ENCODE measurements at places on chromosomes 6 and 20.

- no peak for DNase-seq
Measured at GRCh38 chr6:38020593-38020992, 201.1 kb downstream of the ZFAND3 start.

DNA sequence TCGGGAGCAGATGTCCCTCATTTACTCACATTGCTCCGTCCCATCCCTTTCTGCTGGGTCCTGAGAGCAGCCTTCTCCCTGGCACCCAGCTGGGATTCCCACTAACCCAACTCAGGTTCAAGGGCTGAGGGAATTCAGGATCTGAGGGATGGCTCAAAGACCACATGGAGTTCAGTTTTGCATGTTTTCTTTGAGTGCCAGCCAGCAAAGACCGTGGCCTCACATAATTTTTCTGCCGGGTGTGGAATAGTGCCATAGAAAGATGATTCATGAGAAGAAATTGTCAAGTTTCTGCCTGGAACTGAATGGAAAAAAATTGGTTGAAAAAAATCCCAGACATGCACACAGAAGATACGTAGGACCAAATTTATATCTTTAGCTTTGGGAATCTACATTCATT lies 168.6 kb downstream of the CD83 start:
- DNase-seq = no peak

- DNase-seq = no peak
Measured at GRCh38 chr6:25320459-25320858, 41.3 kb downstream of the CARMIL1 start.

DNA sequence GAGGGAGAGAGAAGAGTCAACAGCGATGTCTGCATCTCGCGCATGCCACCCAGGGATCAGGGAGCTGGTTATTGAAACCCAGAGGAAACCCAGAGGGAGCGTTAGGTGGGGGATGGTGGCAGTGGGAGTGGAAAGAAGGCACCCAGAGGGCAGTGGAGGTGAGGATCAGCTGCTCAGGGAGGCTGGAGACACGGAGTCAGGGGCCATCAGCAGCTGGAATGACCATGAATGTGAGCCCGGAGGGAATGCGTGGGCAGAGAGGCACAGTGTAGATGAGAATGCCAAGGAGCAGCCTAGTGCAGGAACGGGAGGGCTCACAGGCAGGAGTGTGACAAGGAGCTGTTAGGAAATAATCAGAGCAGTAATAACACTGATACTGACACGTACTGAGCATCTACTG lies 36.2 kb downstream of the RSPO4 start:
- DNase-seq = no peak

- DNase-seq = no peak
Measured at GRCh38 chr6:132948889-132949288, 134.5 kb downstream of the RPS12 start.

GRCh38 chr6:116066789-116067188 lies 6.1 kb upstream of the FRK start:
- DNase-seq = no peak

DNA sequence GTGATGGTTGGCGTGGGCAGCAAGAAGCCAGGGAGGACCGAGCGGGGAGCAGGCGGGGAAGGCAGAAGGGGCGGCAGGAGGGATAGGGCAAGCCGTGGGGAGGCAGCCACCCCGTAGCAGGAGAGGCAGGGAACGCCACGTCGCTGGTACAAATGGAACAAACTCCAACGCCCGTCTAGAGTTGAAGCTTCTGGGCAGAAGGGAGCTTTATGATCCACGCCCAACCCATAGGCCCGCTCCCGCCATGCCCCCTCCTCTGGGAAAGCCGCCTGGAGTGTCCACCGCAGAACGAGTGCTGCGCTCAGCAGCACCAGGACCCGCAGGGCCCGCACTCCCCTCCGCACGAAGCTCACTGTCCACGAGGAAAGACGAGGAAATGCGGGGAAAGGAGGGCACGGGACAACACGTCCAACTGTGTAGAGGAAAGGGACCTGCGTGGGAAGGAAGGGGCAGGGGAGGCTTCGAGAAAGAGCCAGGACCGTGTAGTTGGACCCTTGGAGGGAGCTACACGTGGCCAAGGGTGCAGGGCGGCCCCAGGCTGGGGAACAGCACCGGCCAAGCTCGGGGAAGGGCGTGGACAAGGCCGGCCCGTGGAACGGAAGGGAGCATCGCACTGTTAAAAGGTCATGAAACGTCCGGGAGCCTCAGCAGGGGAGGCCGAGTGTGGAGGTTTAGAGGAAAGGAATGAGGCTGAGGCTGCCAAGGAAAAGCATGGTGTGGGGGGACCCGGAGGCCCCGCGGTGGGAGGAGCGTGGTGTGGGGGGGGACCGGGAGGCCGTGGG lies 204.0 kb downstream of the DLL1 start:
- DNase-seq = no peak

GRCh38 chr20:45229264-45230056 lies 8.3 kb downstream of the SEMG2 start:
- no peak for DNase-seq

DNA sequence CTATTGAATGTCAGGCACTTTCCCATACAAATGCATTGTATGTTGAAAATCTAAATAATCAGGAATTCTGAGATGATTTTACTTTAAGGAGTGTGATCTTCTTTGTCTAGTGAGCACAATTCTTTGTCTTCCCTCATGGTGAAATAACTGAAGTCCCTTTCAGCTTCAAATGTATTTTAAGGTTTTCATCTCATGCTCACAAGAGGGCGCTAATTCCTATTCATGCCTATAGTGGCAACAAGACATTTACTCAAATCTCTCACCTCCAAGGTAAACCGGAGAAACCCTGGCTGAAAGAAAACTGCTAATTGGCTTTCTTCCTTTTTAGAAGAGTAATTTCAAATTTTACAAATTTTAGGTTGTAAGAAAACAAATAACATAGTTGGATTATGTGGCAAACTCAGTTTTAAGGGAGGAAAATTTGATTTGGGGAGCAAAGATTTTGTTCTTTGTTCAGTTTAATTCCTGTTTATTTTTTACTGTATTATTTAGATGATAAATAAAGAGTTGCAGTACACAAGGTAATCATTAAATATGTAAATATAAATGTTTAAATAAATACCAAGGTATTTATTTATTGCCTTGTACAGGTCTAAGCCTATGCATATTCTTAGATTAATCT lies 69.1 kb downstream of the SLC35F1 start:
- peak; percentile 15 for DNase-seq

DNA sequence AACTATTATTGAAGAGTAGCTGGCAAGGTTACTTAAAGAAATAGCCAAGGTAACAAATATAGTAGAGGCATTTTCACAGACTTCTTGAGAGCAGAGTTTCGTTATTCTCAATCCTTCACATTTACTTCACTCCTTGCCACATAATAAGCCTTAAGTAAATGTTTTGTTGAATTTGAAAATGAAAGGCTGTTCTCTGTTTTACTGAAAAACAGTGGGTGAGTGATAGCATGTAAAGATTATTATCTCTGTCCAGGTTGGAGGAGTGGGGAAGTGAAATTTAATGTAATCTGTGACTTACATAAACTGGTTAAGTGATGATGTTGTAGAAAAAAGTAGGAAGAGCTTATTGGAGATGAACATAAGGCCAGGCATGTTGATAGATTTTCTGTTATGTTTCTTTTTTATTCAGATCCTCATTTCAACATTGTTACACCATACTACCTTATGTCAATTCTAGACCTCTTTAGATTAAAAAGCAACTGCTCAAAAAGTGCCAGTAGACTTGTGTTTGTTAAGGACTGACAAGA lies 55.0 kb downstream of the QKI start:
- no peak for DNase-seq

DNA sequence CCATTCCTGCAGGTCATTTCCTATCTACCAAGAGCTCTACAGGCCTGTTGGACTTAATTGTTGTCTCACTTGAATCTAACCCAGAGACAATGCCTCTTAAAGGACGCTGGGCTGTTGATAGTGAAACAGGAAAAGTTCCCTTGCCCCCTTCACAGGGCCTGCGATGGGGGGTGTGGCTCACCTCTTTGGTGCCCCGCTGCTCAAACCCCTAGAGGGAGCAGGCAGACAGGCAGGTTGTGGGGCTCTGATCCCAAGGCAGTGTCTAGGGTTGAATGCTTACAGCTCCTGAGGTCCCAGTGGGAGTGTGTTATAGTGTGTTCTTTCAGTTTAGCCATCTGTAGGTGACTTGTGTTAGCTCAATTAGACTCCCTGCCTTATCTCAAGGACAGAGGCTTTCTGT lies 68.0 kb downstream of the OTOR start:
- DNase-seq = no peak

DNA sequence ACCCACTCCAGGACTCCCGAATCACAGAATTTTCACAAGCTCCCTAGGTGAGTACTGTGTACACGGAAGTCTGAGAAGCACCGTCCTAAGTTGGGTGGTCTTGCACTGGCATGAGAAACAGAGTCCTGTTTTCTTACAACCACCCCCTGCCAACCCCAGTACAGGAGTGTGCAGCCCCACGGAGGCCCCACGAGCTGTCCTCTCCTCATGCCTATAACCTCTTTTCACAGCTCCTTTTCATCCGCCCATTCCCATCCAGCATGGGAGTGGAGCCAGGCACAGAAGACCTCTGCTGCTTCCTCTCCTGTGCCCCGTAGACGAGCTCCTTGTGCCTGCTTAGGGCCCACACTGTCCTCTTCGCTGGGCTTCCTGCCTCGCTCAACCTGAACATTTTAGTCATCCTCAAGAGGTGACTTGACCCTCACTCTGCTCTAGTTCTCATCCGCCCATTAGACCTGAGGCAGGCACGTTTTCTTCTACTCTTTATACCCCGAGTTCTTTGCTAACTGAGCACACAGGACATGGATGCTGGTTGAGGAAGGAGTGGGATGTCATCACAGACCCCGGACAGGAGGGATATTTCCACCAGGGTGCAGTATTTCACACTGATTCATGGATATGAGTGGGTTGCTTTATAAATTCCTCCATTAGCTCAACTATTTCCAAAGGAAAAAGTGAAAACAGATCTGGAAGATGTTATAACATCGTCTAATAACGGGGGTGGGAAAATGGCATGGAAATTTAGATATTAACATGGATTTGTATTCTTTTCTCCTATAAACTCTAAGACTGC lies 160.5 kb downstream of the TTLL2 start:
- DNase-seq = no peak

DNA sequence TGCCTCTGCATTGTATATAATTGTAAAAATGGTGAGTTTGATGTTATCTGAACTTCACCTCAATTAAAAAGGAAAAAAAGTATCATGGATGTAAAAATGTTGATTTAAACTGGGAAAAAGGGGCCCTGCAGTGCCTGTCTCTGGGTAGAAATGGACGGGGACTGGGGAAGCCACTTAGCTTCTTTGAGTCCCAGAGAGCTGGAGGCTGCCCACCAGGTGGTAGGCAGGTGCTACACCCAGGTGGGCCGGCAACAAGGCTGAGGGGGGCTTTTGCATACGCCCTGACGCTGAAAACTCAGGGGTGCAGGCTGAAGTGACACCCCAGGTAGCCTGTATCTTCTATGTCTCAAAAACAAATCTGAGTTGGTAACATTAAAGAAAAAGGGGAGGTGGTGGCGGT lies 118.2 kb downstream of the SULF2 start:
- DNase-seq = no peak

GRCh38 chr20:40776466-40777457 lies 87.7 kb upstream of the MAFB start:
- DNase-seq = no peak

DNA sequence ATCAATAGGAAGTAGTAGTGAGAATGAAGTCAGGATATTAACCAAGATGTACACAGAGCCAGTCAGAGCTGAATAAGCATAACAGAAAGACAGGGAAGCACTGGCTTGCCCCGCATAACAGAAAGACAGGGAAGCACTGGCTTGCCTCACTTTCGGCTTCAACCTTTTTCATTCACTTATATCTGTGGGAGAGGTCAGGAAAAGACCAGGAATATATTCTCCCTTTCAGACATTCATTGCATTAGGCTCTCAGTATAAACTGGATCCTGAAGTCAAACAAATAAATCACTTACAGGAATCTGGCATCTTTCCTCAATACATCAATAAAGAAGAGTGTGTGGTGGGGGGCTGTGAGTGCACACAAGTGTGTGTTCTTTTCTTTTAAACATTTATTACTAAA lies 437.6 kb downstream of the C6orf118 start:
- no peak for DNase-seq

GRCh38 chr6:71287038-71287437 lies 1.6 kb upstream of the OGFRL1 start:
- no peak for DNase-seq

GRCh38 chr20:13131688-13132087 lies 89.4 kb upstream of the ISM1 start:
- DNase-seq = no peak

- DNase-seq = no peak
Measured at GRCh38 chr20:59268870-59269269, 31.5 kb upstream of the EDN3 start.

- DNase-seq = no peak
Measured at GRCh38 chr6:35388772-35389352, 46.5 kb downstream of the PPARD start.

DNA sequence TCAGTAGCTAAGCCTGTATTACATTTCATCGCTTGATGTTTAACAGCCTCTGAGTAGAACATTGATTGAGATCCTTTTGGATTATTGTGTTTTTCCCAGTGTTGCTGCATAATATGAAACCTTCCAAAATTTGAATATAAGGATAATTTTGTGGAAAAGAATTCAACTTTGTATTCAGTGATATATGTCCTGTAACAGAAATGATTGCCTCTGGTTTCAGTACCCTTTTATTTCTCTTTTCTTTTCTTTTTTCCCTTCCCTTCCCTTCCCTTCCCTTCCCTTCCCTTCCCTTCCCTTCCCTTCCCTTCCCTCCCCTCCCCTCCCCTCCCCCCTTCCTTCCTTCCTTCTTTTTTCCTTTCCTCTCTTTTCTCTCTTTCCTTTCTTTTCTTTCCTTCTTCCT lies 74.6 kb downstream of the UTRN start:
- DNase-seq = no peak

GRCh38 chr6:156687789-156688619 lies 89.2 kb upstream of the ARID1B start:
- DNase-seq = no peak

DNA sequence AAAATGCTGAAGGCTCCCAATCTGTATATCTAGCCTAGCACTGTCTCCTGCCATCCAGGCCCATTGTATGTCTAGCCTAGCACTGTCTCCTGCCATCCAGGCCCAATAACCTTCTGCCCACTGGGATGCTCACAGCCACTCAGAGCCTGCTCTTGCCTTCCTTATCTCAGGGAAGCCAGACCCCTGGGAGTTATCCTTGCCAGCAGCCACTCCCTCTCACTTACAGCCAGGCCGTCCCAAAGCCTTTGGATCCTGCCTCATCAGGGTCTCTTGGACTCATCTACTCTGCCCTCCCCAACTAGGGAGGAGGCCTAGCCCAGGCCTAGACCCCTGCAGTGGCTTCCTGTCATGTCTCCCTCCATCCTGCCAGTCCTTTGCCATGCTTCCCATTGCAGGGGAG lies 37.3 kb downstream of the KIF3B start:
- DNase-seq = no peak

DNA sequence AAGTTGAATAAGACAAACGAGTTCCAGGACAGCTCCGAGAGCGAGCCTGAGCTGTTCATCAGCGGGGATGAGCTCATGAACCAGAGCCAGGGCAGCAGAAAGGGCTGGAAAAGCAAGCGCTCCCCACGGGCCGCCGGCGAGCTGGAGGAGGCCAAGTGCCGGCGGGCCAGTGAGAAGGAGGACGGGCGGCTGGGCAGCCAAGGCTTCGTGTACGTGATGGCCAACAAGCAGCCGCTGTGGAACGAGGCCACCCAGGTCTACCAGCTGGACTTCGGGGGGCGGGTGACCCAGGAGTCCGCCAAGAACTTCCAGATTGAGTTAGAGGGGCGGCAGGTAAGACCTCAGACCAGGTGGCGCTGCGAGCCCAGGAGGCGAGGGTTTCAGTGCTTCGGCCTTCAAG lies 56.0 kb upstream of the TMEM181 start:
- DNase-seq = no peak

GRCh38 chr6:116468293-116468692 lies 7.1 kb downstream of the CALHM6 start:
- no peak for DNase-seq
